ENCODE measurements at places on chromosomes 2 and 18.

- no peak for DNase-seq
Measured at GRCh38 chr2:1599301-1600085, 144.8 kb downstream of the PXDN start.

- DNase-seq = no peak
Measured at GRCh38 chr2:85539361-85540132, 579 bp downstream of the MAT2A start.

DNA sequence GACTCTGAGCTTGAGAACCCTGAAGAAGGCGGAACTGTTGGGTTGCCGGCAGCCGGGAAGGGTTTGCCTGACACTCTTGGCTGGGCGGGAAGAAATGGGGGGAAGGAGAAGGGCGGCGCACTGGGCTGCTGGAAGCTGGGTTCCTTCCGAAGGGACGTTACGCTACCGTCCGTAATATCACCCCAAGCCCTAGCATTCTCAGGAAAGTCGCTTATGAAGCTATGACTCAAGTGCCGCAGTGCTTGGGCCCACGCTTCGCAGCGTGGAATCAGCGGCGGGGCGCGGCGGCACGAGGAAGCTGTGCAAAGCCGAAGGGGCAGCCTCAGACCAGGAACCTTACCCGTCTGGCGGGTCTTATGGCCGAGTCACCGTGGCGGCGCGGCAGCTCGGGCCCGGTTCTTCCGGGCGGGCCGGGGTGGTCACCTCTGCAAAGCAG lies 50.2 kb upstream of the SIGLEC15 start:
- DNase-seq = no peak

GRCh38 chr2:215692387-215693079 lies 256.7 kb upstream of the FN1 start:
- no peak for DNase-seq

All from LNCaP clone FGC (cell line).